ENCODE measurements at places on chromosomes 2 and 18.

DNA sequence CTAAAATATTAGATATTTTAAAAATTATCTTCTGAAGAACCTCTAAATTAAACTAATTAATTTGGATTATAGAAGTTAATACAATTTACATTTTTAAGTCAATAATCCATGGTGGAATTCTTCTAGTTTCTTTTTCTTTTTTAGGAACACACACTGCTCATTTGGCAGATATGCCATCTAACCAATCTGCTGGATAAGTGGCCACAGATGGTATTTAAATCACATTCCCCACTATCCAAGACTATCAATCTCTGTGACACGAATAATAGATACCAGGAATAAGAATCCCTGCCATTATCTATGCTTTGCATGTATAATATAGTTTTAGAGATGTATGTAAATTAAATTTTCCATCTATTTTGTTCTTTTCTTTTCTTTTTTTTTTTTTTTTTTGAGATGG, 58.5 kb downstream of the CABYR start:
- DNase-seq, result no peak

DNA sequence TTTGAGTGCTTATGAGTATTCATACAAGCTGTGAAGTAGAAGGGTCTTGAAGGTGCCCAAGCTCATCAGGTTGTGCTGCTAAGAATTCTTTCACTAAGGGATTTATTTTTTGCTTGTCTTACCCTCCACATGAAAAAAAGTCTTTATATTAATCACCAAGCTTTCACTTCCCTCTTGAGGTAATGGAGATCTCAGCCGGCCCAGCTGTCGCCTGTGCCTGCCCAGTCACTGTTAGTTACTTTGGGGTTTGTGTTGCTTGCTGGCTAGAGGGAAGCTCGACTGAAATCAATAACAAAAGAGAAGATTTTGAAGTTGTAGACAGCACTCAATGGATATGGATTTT, 21.9 kb downstream of the MC2R start:
- DNase-seq, result no peak

- DNase-seq, result no peak
Observed at GRCh38 chr18:13521418-13521817, 204.9 kb downstream of the FAM210A start.

- DNase-seq, result no peak
Observed at GRCh38 chr2:129796801-129797488, 182.5 kb upstream of the RAB6C start.

- DNase-seq, result peak; percentile 42
Observed at GRCh38 chr2:45494275-45494977, 116.6 kb downstream of the SRBD1 start.

DNA sequence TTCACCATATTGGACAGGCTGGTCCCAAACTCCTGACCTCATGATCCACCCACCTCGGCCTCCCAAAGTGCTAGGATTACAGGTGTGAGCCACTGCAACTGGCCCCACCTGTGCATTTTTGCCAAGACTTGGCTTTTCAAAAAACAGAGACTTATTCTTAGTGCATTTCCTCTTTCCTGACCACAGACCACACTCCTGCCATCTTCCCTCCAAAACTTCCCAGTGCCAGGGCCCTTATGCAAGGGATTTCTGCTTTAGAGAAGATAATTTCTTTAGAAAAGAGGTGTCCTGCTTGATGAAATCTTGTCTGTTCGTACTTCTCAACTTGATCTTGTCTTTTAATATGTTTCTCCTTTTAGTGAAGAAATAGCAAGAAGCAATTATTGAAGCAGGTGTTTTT, 98.8 kb upstream of the ZNF516 start:
- no peak for DNase-seq

DNA sequence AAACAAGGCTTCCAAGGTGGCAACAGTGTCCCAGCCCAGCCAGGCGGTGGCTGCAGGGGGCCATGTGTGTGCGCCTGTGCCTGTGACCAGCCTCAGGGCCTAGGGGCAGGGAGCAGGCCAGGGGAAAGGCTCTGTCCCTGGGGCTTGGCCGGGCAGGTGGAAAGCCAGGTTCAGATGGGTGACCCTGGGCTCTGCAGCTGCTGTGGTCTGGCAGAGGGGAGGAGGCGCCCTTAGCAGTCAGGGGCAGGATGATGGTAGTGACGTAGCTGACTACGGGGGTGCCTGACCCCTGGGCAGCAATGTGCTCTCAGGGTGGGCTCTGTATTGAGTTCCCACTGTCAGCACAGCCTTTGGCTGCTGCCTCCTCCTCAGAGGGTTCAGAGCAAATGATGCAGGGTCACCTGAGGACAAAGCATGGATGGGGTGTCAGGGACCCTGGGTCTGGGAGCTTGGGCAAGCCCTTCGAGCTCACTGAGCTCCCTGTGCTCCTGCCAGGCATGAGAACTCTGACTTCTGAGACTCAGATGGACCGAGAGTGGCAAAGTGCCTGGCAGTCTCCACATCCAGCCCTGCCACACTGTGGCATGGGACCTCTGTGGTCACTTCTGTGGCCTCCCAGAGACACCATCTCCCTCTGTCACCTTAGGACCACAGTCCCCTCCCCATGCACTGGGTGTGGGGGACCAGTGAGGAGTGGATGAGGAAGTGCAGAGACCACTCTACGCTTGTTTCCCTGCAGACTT, 56.6 kb upstream of the ALPP start:
- DNase-seq, result no peak

DNA sequence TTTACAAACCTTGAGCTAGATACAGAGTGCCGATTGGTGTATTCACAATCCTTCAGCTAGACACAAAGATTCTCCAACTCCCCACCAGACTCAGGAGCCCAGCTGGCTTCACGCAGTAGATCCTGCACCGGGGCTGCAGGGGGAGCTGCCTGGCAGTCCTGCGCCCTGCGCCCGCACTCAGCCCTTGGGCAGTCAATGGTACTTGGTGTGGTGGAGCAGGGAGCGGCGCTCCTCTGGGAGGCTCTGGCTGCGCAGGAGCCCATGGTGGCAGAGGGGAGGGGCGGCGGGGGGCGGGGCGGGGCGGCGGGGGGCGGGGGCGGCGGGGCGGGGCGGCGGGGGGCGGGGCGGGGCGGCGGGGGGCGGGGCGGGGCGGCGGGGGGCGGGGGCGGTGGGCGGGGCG, 923.4 kb downstream of the SOCS6 start:
- no peak for DNase-seq

DNA sequence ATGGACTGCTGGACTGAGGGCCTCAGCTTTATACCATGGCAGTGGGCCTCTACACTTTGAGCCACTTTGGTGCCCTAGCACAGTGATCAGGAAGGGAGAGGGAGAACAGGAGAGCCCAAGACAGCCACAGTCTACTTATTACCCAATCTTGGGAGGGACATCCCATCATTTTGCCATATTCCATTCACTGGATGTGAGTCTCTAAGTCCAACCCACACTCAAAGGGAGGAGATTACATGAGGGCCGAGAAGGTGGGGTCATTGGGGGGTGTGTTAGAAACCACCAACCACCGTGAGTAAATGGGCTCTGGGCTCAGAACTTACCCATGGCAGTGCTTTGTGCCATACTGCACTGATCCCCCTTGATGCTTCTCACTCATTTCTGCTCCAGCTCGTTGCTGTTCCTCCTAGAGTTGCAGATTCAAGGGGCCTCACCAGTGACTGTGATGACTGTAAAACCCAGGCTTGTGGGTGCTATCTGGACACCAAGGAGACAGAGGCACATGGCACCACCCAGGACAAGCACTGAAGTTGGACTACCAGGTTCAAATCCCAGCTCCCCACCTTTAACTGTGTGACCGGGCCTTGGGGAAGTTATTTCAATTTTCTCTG, 97.6 kb upstream of the RAB6C start:
- DNase-seq, result no peak

DNA sequence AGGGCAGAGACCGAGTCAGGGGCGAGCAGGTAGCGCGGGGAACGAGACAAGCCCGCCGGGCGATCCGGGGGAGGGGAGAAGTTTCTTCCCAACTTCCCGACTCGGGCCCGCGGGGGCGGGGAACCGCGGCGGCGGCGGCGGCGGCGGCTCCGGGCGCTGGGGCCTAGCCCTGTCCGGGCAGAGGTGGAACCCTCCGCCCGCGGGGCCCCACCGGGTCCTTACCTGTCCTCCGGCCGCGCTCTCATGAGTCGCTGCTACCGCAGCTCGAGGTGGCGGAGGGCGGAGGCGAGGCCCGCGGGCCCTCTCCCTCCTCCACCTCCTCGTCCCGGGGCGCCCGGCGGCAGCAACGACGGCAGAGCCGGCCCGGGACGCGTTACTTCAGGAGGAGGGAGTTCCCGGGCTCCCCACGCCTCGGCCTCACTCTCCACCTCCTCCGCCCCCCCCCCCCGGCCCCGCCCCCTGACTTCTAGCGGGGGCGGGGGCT, at the start of gene YES1:
YES1 (minus strand) TSS at position 351 of the 484 bp plus-strand sequence. CDS start 55,415 bp downstream, outside the sequence.
- peak; percentile 35 for DNase-seq

DNA sequence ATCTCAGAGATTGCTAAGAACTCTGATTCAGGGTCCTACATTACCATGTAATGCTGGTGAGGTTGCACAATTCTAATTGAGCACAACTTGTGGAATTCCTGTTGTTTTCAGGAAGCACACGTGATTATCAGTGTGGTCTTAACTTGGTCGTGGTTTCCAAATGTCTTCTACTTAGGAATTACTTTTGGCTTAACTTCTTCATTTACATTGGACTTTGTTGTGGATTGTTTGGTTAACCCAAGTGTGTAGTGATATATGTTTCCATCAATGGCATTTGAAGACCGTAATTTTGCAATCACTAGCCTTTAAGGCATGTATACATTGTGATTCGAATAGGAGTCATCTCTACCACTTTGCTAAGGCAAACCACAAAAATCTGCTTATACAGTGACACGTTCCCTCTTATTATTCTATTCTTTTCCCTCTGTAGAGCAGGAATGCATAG, 373.3 kb downstream of the IRS1 start:
- no peak for DNase-seq

DNA sequence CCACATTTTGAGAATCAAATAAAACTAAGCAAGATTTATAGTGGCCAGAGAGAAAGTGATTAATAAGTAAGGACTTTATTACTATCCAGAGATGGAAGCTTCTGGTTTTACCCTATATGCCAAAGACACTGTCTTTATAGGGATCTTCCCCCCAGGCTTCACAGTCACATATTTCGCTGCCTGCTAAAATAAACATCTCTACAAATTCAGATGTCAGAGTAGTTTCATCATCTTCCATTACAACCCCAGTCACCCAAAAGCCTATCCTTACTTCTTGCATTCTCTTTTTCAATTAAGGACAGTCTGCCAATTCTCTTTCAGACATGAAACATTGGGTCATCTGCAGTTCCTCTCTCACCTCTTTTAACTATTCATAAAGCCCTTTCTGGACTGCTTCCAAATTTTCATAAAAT, 28.3 kb downstream of the CREB1 start:
- no peak for DNase-seq

DNA sequence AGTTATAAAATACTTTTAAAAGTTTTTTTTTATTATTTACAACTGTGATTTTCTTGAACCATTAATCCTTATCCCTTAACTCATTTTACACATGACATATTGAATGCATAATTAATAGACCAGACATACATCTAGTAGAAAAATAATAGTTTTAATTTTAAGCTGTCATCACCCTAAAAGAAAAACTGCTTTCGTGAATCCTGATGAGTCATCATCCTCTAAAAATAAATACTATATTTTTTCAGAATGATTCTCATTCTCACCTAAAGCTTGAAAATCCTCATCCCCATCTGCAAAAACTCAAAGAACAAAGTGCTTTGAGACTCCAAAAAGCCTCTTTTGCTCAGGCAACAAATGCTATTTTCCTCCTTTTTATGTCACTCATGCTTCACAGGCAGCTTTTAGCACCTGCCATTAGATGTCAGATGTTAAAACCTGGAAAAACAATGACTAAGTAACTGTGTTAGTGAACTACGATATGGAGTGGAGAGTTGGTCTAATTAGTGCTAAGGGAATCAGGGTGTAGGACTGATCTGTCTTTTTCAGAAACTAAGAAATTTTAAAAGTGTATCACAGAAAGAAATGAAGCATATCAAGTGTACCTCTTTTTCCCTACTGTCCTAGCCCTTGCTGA, 297.6 kb downstream of the TMX3 start:
- no peak for DNase-seq

DNA sequence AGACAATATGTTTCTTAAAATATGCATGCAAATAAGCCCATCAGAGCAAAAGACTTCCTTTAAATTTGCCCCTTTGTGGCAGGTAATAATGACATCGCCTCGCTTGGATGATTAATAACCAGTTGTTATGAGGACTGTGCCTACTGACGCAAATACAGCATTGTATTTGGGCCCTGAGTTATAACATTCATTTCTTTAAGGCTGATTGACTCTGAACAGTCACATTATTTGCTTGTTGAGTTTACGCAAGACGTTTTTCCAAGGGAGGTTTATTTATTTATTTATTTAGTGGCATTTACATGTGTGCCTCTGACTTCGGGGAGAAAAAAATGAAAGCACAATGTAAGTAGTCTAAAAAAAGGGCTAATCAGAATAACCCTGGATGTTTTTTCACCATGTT, 88.3 kb downstream of the SLC8A1 start:
- DNase-seq, result no peak

DNA sequence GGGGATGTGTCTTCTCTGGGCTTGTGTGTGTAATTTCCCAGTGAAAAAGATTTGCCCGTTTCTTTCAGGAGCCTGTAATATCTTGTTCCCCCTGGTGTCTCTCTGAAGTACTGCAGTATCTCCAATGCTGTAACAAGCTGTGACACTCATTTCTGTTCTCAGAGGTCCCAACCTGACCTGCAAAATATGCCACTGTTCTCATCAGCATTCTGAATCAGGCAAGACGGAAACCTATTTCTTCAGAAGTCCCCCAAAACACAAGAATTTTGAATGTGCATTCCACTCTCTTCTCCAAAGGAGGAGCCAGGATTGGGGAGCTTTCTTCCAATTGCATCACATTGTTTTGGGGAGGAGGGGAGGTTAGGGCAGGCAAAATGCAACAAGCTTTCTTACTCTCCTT, 77.0 kb upstream of the CNGA3 start:
- peak; percentile 45 for DNase-seq

- peak; percentile 28 for DNase-seq
Observed at GRCh38 chr18:36297417-36298125, at the start of gene FHOD3. FHOD3 (plus strand) TSS chr18:36297713; CDS start chr18:36297836, 123 bp downstream.

DNA sequence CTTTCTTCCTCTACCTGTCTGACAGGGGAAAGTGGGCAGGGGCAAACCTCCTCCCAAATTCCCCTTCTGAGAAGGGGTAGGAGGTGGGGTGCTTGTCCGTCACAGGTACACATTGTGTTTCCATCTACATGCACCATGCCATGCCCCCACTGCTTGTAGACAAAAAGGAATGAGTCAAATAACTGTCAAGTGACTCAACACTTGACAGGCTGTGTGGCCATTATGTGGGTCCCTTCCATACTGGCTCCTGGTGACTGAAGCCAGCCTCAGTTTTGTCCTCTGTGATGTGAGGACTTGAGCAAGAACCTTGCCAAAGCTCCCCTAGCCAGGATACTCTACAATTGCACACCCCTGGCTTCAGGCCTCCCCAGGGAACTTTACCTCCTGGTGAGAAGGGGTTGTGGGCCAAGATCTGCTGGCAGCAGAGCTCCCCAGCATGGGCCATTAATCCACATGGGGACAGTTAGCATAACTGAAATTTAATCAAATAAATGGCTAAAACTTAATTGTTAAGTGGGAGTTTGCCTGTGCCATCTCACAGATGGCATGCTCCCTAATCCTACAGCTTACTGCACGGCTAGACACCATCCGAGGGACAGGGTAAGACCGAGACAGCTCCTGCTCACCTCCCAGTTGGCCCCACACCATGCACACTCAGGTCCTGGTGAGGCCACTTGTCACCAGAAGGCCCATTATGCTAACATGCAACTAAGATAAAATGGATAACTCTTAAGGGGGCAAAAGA, 140.2 kb downstream of the BCL11A start:
- DNase-seq, result no peak

GRCh38 chr2:147567136-147567535, 277.7 kb upstream of the ACVR2A start:
- no peak for DNase-seq

- peak; percentile 46 for DNase-seq
Observed at GRCh38 chr2:60553495-60554073, at the start of gene BCL11A. BCL11A (minus strand) TSS chr2:60553654; CDS start chr2:60553270, 384 bp downstream.
